ENCODE measurements at places on chromosomes 2 and 18. TPM values are rescaled to one million over a fixed set of nuclear protein-coding genes. Genes with fewer than 3 reads are reported as not detected.

Gene CCDC178
- total RNA-seq, result 0.27 TPM

DNA sequence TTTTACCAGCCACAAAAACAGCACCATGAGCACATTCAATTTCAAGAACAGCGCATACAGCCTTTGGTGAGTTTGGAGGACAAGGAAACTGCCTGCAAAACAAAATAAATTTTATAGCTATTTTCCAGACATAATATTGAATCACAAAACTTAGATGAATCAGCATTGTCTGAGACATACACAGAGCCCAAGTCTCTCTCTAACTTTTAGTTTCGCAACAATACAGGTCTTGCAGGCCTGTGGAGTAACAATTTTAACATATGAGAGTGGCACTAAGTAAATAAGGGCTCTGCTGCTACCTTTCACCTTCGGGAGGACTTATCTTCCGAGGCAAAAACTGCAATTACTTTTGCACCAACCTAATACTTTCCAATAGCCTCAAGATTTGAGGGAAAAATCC, 56.1 kb upstream of the PEX13 start:
- no peaks in the 10 kb centered on the region for H3K27me3 ChIP-seq
- no peak overlapping the region for H3K27ac ChIP-seq
- H3K4me3 ChIP-seq, result no peak overlapping the region
- no peaks in the 10 kb centered on the region for H3K4me1 ChIP-seq
- peaks cover 2% of the 10 kb centered on the region for H3K36me3 ChIP-seq

DNA sequence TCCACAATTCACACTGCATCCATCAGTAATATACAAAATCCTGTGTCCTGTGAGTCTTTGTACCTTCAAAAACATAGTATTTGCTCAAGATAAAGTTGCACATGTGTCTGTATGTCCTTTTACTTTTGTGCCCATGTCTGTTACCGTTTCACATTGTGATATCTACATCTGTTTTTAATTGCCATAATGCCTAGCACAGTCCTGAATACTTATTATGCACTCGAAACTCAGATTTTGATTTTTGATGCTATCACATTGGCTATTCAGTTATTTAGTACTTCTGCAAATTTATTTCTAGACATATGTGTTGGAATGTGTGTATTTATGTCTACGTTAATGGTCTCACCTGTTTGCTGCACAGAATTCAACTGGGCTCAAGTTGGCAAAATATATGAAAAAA, 452.8 kb upstream of the ZEB2 start:
- no peaks in the 10 kb centered on the region for H3K36me3 ChIP-seq
- no peak for DNase-seq
- no peak overlapping the region for H3K4me3 ChIP-seq
- no peaks in the 10 kb centered on the region for H3K27me3 ChIP-seq
- H3K27ac ChIP-seq, result no peak overlapping the region

GRCh38 chr2:160300203-160300602, 100.1 kb upstream of the ITGB6 start:
- no peak overlapping the region for H3K4me3 ChIP-seq
- peaks cover 64% of the 10 kb centered on the region for H3K36me3 ChIP-seq
- no peaks in the 10 kb centered on the region for H3K27me3 ChIP-seq
- no peak for DNase-seq
- H3K27ac ChIP-seq, result no peak overlapping the region

DNA sequence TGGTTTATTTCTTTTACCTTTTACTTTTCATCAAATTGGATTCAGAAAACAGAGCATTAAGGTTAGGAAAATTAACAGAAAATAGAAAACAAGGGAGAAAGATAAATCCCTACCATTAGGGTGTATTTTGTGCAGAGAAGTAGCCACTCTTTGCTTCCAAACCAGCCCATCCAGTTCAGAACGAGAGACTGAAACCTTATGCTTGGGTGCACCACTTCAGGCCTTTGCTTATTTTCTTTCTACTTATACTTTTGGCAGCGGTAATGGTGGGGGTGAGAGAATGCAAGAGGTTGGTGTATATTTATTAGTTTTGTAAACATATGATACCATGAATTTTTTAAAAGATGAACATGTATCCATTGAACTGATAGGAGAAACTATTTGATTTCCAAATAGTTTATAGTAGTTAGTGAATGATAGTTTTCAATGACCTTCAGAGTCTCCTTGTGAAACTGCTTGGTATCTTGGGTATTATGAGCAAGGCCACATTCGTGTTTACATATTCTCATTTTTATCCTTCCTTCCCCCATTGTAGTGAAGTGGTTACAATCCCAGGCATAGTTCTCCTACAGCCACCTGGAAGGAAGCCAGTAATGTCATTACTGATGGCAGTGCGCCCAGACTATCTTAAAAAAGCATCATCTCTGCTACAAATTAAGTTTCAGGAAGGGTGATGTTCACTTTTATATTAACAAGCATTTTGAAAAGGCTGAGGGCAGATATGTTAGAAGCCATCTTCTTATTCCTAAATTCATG, 60.8 kb downstream of the MFSD6 start:
- peak overlapping the region; percentile 90 for H3K27ac ChIP-seq
- peak; percentile 74 for DNase-seq
- peaks cover 69% of the 10 kb centered on the region for H3K4me1 ChIP-seq
- H3K27me3 ChIP-seq, result no peaks in the 10 kb centered on the region

Gene MALT1
- 8.6 TPM for total RNA-seq

Gene COLEC12
- total RNA-seq, result 7.3 TPM

- H3K36me3 ChIP-seq, result no peaks in the 10 kb centered on the region
- H3K4me3 ChIP-seq, result no peak overlapping the region
- no peak overlapping the region for H3K27ac ChIP-seq
- peaks cover under 1% of the 10 kb centered on the region for H3K27me3 ChIP-seq
- H3K4me1 ChIP-seq, result no peaks in the 10 kb centered on the region
Observed at GRCh38 chr2:206693399-206694137, 24.6 kb downstream of the DYTN start.

DNA sequence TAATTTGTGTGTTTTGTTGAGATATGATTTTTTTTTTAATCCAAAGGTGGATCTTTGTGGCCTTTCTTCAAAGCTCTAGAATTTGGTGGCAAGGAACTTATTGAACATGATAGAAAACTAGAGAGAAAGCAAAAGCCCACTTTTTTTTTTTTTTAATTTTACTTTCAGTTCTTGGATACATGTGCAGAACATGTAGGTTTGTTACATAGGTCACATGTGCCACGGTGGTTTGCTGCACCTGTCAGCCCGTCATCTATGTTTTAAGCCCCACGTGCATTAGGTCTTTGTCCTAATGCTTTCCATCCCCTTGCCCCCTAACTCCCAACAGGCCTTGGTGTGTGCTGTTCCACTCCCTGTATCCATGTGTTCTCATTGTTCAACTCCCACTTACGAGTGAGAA, 135.9 kb downstream of the RHBDD1 start:
- H3K4me3 ChIP-seq, result no peak overlapping the region
- H3K36me3 ChIP-seq, result no peaks in the 10 kb centered on the region
- H3K27me3 ChIP-seq, result no peaks in the 10 kb centered on the region
- no peak overlapping the region for H3K27ac ChIP-seq
- DNase-seq, result no peak
- H3K4me1 ChIP-seq, result no peaks in the 10 kb centered on the region

DNA sequence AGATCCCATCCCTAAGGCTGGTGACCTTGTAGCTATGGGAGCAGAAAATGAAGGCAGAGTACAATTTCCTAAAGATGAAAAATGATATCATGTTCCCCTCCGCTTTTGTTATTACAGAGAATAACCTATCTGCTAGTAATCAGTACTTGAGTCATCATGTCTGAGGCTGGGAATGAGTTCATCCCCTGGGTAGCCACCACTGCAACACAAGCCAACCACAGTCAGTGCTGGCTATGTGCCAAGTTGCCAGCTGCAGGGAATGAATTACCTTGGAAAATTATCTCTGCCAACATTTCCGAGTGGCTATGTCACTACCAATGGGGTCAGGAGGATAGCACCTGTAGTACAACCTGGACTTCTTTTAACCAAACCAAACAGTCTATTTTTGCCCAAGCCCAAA, 1094.7 kb upstream of the DDX18 start:
- no peaks in the 10 kb centered on the region for H3K4me1 ChIP-seq
- H3K4me3 ChIP-seq, result no peak overlapping the region
- no peak overlapping the region for H3K27ac ChIP-seq
- no peaks in the 10 kb centered on the region for H3K36me3 ChIP-seq

Gene CD8B
- total RNA-seq, result 0.22 TPM

GRCh38 chr18:73831688-73832087, 315.9 kb downstream of the FBXO15 start:
- DNase-seq, result no peak
- H3K27me3 ChIP-seq, result peaks cover 40% of the 10 kb centered on the region
- H3K27ac ChIP-seq, result no peak overlapping the region
- peaks cover 6% of the 10 kb centered on the region for H3K4me1 ChIP-seq

DNA sequence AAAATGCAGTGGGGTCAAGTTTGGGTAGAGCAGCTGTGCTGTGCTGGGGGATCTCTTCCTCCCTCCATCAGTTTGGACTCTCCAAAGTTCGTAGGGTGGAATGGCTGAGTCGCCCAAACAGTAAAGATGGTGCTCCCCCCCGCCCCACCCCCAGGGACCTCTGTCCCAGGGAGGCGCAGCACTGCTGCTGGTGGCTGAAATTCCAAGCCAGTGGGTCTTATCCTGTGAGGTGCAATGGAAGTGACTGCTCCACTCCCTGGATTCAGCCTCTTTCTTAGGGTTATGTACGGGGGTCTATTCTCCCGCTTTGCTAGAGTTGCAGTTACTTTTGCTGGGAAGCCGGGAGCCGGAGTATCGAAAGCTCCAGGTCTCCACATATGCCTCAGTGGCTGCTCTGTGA, 97.5 kb upstream of the CTAGE1 start:
- H3K27me3 ChIP-seq, result no peaks in the 10 kb centered on the region
- H3K27ac ChIP-seq, result no peak overlapping the region
- H3K4me1 ChIP-seq, result peaks cover 14% of the 10 kb centered on the region
- H3K4me3 ChIP-seq, result no peak overlapping the region
- no peaks in the 10 kb centered on the region for H3K36me3 ChIP-seq
- no peak for DNase-seq

DNA sequence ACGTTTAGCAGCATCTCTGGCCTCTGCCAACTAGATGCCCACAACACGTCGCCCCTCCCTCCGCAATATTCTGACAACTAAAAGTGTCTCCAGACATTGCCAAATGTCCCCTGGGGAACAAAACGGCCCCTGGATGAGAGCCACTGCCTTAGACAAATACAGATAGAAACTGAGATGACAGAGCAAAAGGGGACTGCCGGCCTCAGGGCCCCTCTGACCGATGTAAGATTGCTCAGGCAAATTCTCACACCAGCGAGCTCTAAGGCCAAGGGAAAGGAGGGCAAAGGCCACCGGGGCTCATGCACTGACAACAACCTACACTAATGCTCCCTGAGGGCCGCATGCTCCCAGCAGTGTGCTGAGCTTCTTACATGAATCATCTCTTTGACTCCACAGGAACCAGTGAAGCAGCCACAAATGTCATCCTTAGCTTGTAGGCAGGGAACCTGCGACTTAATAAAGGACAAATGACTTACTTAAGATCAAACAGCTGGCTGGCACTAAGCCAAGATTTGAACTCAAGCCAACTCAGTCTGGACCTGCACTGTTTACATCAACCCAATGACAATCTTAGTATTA, 228.5 kb downstream of the TTC32 start:
- H3K27me3 ChIP-seq, result no peaks in the 10 kb centered on the region
- H3K4me1 ChIP-seq, result peaks cover 14% of the 10 kb centered on the region
- peak overlapping the region; percentile 51 for H3K27ac ChIP-seq
- DNase-seq, result peak; percentile 13
- H3K36me3 ChIP-seq, result no peaks in the 10 kb centered on the region

DNA sequence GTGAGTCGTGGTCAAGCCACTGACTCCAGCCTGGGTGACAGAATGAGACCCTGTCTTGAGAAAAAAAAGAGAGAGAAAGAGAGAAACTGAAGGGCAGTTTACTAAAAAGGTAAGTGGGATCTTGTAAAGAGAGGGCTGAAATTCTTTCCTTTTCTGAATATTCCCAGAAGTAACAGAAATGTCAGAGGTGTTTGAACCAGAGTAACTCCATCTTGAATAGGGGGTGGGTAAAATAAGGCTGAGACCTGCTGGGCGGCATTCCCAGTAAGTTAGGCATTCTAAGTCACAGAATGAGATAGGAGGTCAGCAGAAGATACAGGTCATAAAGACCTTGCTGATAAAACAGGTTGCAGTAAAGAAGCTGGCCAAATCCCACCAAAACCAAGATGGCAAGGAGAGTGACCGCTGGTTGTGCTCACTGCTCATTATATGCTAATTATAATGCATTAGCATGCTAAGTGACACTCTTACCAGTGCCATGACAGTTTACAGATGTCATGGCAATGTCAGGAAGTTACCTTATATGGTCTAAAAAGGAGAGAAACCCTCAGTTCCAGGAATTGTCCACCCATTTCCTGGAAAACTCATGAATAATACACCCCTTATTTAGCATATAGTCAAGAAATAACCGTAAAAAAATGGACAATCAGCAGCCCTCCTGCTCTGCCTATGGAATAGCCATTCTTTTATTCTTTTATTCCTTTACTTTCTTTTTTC, 1334.3 kb upstream of the ZEB2 start:
- no peaks in the 10 kb centered on the region for H3K4me1 ChIP-seq
- H3K4me3 ChIP-seq, result no peak overlapping the region
- no peaks in the 10 kb centered on the region for H3K27me3 ChIP-seq
- H3K36me3 ChIP-seq, result no peaks in the 10 kb centered on the region
- H3K27ac ChIP-seq, result no peak overlapping the region
- DNase-seq, result no peak

Gene MBOAT2
- total RNA-seq, result 5.3 TPM

DNA sequence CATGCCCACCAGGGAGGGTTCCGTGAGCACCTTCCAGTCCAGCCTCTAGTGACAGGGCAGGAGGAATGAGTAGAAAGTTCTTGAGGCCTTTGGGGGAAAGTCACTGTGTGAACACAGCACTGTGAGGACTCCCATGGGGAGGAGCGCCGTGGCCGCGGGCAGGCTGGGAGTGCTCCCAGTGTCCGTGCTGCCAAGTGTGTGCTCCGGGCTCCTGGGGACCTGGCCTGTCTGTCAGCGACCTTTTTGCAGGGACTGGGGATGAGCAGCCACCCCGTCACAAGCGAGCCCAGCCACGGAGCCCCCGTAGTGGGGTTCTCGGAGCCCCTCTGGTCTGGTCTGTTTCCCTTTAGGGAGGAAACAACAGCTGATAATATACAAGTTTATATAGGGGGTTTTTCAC, 36.8 kb downstream of the PDIA6 start:
- H3K36me3 ChIP-seq, result peaks cover 31% of the 10 kb centered on the region
- DNase-seq, result no peak
- H3K4me3 ChIP-seq, result no peak overlapping the region
- H3K4me1 ChIP-seq, result peaks cover 33% of the 10 kb centered on the region

Gene FZD7
- 35.2 TPM for total RNA-seq

- no peak for DNase-seq
- H3K4me1 ChIP-seq, result peaks cover 32% of the 10 kb centered on the region
Observed at GRCh38 chr18:63233334-63233733, 86.2 kb downstream of the BCL2 start.

- no peak overlapping the region for H3K27ac ChIP-seq
- no peak overlapping the region for H3K4me3 ChIP-seq
- H3K4me1 ChIP-seq, result no peaks in the 10 kb centered on the region
Observed at GRCh38 chr2:235931676-235932075, 236.5 kb downstream of the GBX2 start.

Data from left ventricle myocardium inferior (tissue), 1 donor.